ENCODE measurements at places on chromosomes 1 and 21.

GRCh38 chr1:244210884-244211558, 159.9 kb downstream of the ZBTB18 start:
- no peak for DNase-seq

- DNase-seq, result no peak
These were observed 14.5 kb downstream of the PLA2G4A start for GRCh38 chr1:186843226-186843625.

GRCh38 chr1:20399606-20400180, 86.3 kb downstream of the CAMK2N1 start:
- no peak for DNase-seq

DNA sequence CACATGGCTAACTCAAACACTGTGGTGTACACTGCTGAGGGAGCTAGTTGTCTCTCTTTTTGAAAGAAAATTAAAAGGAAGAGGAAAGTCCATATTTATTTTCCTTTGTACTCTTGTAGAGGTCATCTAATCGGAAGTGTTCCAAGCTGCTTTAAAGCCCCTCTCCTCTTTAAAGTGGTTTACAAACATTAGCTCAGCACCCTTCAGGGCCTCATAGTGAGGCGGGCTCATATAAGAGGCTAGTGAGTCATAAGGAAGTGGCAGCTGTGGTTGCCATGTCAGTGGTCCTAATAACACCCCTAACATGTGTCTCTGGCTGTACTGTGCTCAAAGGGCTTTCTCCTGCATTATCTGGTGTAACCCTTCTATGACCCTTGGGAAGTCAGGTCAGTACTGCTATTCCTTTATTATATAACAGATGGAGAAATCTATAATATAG, 104.4 kb upstream of the SERBP1 start:
- DNase-seq, result no peak

- DNase-seq, result no peak
These were observed 262.3 kb downstream of the PTBP2 start for GRCh38 chr1:96983866-96984265.

DNA sequence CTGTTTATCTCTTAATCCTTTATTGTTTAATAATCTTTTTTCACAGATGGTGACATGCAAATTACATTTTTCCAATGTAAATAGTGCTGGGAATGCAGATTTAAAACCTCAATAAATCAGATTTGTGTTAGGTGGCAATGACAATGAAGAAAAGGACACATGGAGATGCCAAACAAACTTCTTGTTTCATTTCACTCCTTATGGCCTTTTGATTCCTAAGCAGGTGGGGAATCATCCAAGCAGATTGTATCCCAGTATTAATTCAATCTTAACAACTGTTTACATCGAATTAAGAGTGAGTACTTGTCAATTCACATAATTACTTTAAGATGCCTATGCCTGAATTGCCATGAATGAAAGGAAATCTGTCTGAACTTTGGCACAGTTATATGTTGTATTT, 98.9 kb upstream of the RGS18 start:
- DNase-seq, result no peak

GRCh38 chr1:163440090-163440489, 118.3 kb downstream of the NUF2 start:
- no peak for DNase-seq

DNA sequence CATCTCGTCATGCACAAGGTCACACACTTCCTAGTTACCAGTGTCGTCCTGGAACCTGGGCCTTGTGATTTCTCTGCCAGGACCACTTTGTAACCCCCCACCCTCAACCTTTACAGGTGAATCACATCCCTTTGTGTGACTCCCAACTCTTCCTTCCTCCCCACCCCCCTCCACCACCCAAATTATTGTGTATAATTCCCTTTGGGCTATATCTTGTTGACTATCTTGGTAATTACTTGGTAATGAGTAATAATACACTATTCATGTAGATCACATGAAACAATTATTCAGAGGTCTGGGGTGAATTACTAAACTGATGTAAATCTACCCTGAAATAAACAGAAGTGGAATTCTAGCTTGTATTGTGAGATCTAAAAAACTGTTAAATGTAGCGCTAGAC, 1.7 kb downstream of the KCNK1 start:
- DNase-seq, result no peak

DNA sequence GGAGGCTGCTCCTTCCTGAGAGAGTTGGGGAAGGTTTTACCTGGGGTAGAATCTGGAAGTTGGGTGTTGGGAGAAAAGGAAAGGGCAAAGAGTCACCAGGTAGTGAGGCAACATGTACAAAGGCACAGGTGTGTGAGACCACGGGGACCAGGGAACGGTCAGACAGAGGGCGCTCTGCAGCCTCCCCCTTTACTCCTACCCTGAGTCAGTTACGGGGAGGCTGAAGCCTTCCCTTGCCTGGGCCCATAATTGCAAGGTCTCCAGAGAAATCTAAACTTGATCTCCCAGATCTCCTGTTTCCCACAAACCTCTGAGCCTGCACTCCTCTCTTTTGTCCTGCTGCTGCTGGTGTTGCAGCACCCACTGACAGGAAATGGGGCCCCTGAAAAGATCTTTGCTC, 22.0 kb downstream of the CCN1 start:
- no peak for DNase-seq

GRCh38 chr1:54012008-54012325, 6.0 kb downstream of the LDLRAD1 start:
- DNase-seq, result no peak

- no peak for DNase-seq
These were observed 854 bp downstream of the MYCL start for GRCh38 chr1:39900662-39901463.

GRCh38 chr1:219235903-219236481, 62.3 kb downstream of the LYPLAL1 start:
- DNase-seq, result no peak

DNA sequence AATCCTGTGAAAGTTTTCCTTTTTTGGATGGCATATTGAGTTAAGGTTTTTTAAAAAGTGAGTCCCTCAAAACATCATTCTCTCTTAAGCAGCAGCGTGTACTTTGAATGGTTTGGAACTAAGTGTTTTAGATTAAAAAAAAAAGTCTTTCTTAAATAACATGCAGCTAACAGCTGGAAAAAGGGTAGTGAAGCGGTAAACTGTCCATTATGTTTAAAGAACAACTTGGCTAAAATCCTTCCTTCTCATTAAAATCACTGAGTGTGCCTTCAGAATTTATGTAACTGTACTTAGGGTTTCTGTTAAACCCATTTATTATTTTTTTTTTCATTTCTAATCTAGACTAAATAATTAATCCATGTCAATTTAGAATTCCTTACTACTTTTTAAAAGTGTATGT, 254.2 kb upstream of the ADAMTS5 start:
- DNase-seq, result no peak

DNA sequence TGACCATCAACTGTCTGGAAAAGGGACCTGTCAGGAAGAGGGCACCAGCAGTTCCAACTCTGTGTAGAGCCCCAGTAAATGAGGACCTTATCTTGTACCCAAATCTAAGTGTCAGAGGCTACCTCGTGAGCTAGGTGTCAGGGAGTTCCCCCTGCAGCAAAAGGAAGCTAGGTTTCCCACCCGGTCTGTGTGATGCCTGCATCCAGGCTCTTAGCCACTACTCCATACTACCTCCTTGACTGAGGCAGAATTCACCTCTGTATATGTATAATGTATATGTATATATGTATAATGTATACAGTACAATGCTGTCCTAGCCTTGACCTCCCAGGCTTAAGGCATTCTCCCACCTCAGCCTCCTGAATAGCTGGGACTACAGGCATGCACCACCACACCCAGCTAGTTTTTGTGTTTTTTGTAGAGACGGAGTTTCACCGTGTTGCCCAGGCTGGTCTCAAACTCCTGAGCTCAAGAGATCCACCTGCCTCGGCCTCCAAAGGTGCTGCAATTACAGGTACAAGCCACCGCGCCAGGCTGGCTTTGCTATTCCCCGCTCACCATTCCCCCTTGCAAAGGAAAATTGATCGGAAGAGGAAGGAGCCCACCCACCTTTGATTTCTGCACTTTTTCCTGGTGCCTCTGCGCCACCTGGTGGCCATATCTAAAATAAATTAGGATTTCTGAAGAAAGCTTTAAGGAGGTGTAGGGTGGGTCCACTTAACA, 15.7 kb upstream of the LUZP1 start:
- DNase-seq, result peak; percentile 42

DNA sequence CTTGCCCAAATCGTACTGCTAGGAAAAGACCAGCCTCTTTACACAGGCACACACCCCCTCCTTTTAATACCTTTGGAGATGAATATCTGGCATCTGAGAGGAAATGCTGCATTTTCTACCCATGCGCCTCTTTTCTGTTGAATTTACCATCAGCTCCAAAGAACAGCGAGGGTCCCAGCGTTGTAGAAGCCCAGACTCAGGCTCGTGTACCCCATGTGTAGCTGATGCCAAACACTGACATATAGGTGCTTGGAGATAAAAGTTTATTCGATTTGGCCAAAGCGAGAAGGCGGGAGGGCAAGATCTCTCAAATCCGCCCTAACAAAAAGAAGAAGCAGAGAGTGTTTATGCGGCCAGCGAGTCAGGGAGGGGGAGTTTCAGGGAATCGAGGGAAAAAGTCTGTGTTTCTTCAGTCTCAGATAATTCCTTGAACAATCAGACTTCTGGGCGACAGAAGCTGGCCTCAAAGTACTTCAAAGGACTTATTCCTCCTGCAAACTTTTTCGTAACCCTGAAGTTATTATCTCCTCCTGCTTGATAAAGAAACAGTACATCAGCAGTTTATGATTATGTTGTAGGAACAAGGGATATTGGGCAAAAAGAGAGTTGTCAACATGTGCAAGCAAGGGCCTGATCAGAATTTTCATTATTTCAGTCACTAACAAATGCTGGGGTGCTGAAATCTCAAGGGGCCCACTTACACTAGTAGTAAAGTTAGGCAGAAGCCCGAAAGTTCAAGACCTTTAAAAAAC, 642 bp upstream of the CREG1 start:
- no peak for DNase-seq

GRCh38 chr21:38825921-38826320, 20.2 kb downstream of the ETS2 start:
- DNase-seq, result no peak

DNA sequence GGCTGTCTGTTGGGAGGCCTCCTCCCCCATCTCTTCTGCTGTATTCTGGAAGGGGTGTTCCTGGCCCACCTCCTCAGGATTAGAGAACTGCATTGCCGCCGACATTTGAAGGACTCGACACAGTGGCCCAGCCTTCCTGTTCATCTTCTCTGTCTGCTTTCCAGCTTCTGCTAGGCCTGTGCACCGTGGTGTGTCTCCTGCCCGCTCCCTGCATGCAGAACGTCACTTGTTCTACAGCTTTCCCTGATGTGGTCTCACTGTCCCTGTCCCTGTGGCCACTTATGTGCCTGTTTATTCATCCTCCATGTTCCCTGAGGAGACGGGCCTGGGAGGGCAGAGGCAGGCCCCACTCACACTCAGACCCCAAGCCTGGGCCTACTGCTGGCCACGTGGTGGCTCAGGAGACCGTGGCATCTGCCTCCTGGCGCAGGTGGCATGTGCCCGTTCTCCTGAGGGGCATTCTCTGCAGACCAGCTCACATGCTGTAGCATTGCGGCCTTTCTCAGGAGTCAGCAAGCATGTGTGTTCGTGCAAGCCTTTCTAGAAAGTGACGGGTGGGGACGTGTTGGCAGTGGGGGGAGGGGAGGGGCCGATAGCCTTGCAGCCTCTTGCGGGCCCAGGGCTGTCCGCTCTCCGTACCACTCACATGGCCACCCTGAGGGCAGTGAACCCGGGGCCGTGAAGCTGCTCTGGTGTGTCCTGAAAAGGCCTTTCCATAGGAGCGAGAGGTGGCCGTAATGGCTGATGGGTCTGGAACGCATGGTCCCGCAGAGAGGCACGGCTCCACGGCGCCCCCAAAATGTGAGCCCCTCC, 35.9 kb downstream of the POFUT2 start:
- no peak for DNase-seq

- no peak for DNase-seq
These were observed 97.3 kb upstream of the PAXBP1 start for GRCh38 chr21:32868631-32869454.

DNA sequence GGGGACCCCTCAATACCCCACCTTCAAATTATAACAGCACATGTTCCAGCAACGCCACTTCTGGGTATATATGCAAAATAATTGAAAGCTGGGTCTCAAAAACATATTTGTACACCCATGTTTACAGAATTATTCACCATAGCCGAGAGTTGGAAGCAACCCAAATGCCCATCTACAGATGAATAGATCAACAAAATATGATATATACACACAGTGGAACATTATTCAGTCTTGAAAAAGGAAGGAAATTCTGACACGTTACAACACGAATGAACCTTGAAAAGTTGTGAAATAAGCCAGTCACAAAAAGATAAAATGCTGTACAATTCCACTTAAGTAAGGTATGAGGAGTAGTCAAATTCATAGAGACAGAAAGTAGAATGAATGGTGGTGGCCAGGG, 5.1 kb downstream of the TMCO4 start:
- no peak for DNase-seq

DNA sequence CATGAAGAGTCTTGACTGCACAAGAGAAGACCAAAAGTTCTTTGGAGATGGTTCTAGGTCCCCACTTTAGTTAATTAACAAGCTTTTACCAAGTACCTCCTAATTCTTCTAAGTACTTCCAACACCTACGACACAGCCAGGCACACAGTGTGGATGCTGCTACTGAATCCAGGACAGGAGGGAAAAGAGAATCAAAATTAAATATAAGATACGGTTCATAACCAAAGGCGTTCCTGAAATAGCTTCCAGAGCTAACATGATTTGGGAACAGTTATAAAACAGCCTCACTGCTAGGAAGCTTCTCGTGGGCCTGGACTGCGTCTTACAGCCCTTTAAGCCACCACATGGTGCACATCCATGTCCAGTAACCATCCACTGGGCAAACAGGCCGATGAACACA, 75.0 kb downstream of the CD34 start:
- no peak for DNase-seq

GRCh38 chr1:175555266-175555665, 188.1 kb downstream of the TNR start:
- peak; percentile 1 for DNase-seq

GRCh38 chr1:208242146-208242545, 2.0 kb downstream of the PLXNA2 start:
- no peak for DNase-seq

DNA sequence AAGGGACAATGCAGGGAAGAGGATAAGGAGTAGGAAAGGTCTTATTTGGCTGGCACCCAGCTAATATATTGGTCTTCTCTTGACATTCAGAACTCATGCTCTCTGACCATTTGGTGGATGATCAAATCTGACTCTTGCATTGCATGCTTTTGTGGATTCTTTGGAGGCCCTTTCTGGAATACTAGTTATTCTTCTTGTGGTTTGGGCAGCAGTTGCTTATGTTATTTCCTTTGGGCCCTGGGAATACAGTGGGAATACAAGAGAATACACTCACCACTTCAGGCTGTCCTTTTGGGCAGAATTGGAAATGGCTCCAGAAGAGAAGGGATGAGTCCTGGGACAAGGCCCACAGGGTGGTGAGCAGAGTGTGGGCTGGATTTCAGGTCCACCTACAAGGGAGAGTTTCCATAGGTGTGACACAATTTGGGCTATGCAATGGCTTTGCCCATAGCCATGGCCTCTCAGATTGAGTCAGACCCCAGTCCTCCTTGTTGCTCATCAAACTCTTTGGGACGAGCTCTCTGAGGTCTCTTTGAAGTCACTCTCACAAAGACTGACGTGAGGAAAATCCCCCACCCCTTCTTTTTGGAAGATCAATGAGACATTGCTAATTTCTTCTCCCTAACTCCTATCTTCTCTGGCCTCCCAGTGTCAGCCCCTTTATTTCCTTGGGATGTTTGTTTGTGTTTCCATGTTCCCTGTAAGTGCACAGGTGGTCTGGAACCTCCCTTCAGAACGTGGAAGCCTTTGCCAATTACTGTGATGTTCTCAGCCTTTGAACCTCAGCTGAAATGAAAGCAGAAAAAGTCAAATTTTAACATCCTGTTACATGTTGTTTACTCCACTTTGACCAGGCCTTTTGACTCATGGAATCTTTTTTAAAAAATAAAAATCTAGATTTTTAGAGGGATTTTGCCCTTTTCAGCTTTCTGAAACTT, 19.4 kb downstream of the HSD11B1 start:
- DNase-seq, result peak; percentile 51
